ENCODE measurements at places on chromosomes 7 and 10. TPM values are rescaled to one million over a fixed set of nuclear protein-coding genes. Genes with fewer than 3 reads are reported as not detected.
A peak's percentile ranks its signal among the peaks of the same experiment; 100 is the strongest.

Gene XPNPEP1
- polyA plus RNA-seq: 76.6 TPM

Gene VENTX
- polyA plus RNA-seq: 0.30 TPM

Gene BUD31
- 166 TPM for polyA plus RNA-seq

Gene PPP1R9A
- 13.3 TPM for polyA plus RNA-seq

Gene ZNF425
- 3.9 TPM for polyA plus RNA-seq

Gene GHRHR
- polyA plus RNA-seq: 0.07 TPM

- DNase-seq: no peak
Observed at GRCh38 chr7:71509381-71509780, 377.4 kb downstream of the GALNT17 start.

DNA sequence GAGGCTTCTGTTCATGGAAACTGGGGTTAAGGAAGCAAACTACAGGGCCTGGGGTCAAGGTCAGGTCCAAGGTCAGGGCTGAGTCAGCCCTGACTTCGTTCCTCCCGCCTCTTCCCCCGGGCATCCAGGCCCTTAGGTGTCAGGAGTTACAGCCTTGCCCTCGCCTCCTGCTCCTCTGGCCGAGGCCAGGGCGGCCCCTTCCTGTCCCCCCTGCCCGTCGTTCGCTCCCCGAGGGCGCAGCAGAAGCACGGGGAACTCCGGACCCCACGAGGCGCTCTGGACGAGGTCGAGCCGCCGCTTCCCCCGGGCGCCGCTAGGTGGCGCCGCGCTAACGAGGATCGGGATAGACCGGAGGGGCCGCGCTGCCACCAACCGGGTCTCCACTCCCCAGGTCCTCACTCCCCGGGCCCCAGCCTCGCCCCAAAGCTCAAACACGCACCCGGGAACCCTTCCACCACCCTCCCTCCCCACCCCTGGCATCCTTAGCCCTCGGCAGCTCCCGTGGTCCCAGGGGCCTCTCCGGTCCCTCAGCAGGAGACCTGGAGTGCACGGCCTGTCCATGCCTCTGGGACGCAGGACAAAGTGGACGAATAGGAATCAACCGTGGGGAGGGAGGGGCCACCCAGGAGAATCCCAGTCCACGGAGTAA, 59.2 kb upstream of the MYL10 start:
- peak; percentile 87 for DNase-seq

DNA sequence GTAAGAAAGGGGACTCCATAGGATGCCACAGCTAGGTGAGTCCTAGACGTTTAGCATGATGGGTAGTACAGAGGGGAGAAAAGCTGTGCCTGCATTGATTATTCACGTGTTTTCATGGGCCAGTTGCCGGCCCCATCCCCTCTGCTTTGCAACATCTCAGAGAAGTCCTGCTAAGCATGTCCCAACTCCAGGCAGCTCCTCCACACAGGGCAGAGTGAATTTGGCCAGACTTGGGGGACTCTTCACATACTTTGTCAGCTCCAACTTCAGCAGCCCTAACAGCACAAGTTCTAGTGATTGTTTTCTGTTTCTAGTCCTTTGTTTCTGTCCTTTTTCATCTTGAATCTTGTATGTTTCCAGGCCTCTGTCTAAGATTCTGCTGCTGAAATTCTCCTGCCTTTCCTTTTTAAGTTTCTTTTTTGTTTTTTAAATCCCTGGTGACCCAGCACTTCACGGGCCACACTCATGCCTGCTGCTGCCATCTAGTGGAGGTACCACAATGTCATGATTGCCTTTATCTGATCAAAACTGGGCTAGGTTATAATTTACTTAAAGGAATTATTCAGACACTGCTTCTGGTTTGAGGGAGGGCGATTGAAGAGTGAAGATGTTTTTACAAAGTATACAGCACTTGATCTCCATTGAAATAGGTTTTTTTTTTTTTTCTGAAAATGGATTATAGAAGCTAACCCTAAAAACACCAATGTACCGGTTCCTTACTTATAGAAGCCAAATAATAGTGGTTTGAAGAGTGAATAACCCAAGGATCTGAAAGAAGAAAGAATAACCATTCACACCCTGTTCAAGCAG, 276.9 kb downstream of the CSTF2T start:
- DNase-seq: peak; percentile 67

DNA sequence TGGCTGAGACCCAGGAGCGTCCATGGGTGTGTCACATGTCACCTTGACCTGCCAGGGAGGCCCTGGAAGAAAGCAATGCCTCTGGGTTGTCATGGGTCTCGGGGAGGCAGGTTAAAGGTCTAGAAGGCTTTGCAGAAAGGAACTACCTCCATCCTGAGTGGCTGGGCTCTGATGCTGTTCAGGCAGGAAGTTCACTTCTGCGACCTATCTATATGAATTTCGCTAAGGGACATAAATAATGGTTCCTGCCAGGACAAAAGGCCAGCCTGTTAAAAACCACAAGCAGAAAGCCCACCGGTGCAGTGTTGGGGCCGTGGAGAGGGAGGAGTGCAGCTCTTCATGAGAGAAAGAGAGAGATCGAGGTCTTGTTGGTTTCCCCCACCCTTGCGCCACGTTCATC, 182.9 kb downstream of the PTPN20 start:
- no peak for DNase-seq

DNA sequence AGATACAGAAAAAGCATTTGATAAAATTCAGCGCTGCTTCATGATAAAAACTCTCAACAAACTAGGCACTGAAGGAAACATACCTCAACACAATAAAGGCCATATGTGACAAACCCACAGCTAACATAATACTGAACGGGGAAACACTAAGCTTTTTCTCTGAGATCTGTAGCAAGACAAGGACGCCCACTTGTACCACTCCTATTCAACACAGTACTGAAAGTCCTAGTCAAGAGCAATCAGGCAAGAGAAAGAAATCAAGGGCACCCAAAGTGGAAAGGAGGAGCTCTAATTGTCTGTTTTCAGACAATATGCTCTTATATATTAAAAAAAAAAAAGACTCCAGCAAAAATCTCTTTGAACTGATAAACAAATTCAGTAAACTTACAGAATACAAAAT, 13.3 kb downstream of the DIP2C start:
- no peak for DNase-seq

DNA sequence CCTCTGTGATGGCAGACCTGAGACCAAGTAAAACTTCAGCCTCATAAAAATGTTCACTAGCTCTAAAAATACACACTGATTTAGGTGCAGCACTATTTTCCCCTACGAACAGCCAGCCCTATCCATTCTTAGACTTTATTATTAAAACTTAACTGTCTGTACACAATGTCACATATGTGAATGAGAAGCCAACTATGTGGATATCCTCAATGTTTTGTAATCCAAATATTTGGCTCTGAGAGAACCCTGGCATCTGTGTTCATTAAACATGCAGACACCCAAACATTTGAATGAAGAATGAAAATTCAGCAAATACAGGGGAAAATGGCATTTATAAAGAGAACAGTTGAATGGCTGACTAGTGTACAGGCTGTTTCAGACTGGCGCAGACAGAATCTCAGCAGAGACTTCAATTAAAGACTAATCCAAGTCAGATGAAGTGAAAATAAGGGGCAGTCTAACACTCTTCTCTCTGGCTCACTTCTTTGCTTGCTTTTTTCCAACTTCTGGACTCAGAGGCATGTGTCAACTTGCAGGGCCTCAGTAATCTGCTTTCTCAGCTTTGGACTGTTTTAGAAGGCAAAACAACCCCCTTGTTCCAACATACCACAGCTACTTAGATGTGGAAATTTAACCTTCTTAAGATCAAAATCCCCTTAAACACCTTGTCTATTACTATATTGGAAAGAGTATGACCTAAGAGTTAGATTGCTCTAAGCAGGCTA, 47.4 kb upstream of the FAM180A start:
- DNase-seq: no peak

GRCh38 chr10:80878330-80878729, 340.6 kb downstream of the SH2D4B start:
- no peak for DNase-seq

DNA sequence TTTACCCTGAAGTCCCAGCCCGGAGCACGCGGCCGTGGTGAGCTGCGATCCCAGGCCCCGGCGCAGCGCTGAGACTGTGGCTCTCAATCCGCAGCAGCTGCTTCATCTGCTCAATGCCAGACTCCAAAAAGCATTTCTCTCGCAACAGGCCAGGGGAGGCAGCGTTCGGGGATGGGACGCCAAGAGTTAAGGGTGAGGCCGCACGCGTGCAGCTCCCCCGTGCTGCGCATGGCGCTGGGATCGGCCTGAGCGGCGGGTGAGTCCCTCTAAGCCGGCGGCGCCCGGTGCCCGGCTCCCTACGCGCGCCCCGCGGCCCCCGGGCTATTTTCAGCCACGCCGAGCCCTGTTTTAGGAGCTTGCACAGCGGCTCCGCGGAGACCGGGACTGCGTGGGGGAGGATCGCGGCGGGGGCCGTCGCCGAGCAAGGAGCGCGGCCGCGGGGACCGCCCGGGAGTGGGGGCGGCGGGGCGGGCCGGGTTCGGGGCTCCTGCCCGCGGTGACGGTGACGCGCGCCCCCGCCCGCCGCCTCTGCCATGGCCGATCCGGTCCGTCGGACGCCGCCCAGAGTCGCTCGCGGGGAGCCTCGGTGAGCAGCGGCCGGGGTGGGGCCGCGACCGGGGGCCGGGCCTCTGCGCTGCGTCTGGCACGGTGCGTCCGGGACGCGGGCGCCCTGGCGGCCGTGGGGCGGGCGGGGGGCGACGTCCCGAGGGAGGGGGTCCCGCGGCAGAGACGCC, 29.4 kb upstream of the JAKMIP3 start:
- no peak for DNase-seq

GRCh38 chr10:100835810-100836209, 77.0 kb upstream of the SLF2 start:
- no peak for DNase-seq

DNA sequence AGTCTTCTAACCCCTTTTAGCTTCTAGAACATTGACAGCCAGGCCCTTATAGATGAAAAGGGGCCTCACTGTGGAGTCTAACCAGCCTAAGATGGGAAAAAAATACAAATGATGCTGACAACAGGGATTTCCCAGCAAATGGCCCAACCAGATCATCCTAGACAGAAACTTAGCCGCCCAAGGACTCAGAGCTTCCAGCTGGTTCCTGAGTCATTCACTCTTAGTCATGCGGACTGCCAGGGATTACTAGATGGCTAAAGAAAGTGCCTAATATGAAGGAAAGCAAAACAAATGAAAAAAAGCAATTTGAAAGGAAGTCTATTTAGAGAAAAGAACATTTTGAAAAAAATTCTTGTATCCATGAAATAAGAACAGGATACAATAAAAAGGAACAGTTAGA, 23.7 kb downstream of the TSPAN14 start:
- no peak for DNase-seq

- DNase-seq: no peak
Observed at GRCh38 chr7:100744605-100745004, 11.2 kb downstream of the ZAN start.

DNA sequence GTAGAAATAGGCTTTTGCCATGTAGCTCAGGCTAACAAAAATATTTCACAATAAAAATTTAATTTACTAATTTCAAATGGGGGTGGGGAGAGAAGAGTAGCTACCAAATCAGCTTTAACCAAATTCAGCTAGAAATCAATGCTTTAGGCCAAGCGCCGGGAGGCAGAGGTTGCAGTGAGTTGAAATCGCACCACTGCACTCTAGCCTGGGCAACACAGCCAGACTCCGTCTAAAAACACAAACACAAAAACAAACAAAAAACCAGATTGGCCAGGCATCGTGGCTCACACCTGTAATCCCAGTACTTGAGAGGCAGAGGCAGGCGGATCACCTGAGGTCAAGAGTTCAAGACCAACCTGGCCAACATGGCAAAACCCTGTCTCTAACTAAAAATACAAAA, 9.4 kb downstream of the UBE2H start:
- no peak for DNase-seq

GRCh38 chr10:6017781-6018354, 40.5 kb upstream of the IL15RA start:
- peak; percentile 11 for DNase-seq

DNA sequence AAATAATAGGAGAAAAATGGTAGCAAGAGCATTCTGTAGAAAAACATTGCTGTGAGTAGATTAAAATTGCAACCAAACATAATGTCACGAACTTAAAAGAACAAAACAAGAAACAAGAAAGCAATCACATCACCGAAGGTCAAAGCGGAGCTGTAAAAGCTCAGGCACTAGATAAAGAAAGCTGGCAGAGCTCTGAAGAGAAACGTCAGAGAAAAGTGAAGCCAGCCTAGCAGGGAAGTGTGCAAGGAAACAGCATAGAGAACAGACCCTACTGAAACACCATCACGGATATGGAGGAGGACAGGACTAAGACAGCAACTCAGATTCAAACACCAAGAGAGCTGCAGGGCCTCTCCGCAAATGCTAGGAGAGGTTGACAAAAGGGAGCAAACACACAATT, 22.5 kb upstream of the DDC start:
- DNase-seq: no peak

- no peak for DNase-seq
Observed at GRCh38 chr7:27590416-27590815, 72.3 kb downstream of the HIBADH start.

- DNase-seq: peak; percentile 73
Observed at GRCh38 chr7:194252-195009, 2.1 kb downstream of the FAM20C start.

DNA sequence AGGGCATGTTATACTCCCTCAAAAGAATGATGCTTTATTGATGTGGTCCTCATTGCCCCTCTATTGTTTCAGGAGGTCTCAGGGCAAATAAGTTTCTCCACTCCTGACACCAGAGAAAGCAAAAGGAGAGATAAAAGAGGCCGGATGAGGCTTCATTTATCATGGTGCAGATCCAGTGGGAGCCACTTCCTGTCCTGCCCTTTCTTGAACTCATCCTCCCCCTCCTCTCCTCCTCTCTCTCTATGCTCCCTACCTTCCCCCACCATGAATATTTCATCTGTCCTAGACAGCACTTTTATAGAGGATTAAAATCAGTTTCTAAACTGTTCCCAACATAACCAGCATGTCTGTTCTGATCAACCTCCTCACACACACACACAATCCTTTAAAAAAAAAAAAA, 172.2 kb upstream of the KMT2E start:
- no peak for DNase-seq

DNA sequence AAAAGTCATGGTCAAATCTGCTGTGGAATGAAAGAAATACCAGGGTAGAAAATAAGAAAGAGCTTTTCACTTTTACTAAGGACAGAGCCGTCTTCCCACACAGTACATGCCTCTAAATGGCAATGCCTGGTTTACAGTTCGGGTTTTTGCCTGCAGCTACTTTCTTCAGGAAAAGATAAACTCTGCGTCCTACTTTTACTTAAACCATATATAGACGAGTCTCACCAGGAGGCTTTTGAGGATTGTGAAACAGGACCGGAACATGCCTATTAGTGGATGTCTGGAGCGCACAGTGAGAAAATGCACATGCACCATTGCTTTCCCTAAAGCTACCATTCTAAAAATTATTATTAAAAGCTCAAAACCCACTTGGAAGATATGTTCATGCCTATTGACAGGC, 70.5 kb downstream of the KLF6 start:
- no peak for DNase-seq

All from small intestine (tissue), 16 donors.